ENCODE measurements at places on chromosomes 12 and 14. TPM values are rescaled to one million over a fixed set of nuclear protein-coding genes. Genes with fewer than 3 reads are reported as not detected.

DNA sequence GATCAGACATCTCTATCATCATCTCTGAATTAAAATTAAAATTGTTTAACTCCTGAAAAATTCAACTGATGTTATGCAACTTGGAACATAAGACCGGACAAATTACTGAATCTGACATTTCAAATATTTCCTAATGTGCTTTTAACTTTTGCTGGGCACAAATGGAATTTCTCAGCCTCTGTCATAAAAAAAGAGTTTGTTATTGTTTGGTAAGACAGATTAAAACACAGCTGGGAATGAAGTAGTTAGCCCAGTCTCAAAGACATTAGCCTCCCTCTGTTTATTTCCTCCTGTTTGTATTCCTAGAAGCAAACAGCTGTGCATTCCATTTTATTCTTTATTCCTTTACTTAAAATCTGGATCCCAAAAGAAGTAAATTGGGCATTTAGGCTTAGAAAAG is 29.4 kb downstream of the PLEKHA5 start:
- no peak overlapping the region for H3K4me3 ChIP-seq
- DNase-seq: no peak
- no peaks in the 10 kb centered on the region for H3K27me3 ChIP-seq
- H3K27ac ChIP-seq: no peak overlapping the region
- H3K36me3 ChIP-seq: no peaks in the 10 kb centered on the region
- no peaks in the 10 kb centered on the region for H3K4me1 ChIP-seq

- no peak overlapping the region for H3K27ac ChIP-seq
- no peaks in the 10 kb centered on the region for H3K27me3 ChIP-seq
- H3K4me1 ChIP-seq: no peaks in the 10 kb centered on the region
- no peak overlapping the region for H3K4me3 ChIP-seq
- peaks cover 3% of the 10 kb centered on the region for H3K36me3 ChIP-seq
- DNase-seq: no peak
Observed at GRCh38 chr12:44000309-44000952, 164.6 kb downstream of the TMEM117 start.

The ZNF891 gene
- 8.1 TPM for total RNA-seq

- H3K4me1 ChIP-seq: peaks cover 37% of the 10 kb centered on the region
- H3K27ac ChIP-seq: no peak overlapping the region
- no peak for DNase-seq
- H3K36me3 ChIP-seq: no peaks in the 10 kb centered on the region
- peaks cover 20% of the 10 kb centered on the region for H3K27me3 ChIP-seq
Observed at GRCh38 chr14:95660651-95661515, 25.3 kb upstream of the TCL1B start.

The LARP4 gene
- total RNA-seq: 44.1 TPM

GRCh38 chr12:31895449-31896150 is 63.6 kb upstream of the RESF1 start:
- DNase-seq: no peak
- H3K27me3 ChIP-seq: no peaks in the 10 kb centered on the region
- peaks cover 82% of the 10 kb centered on the region for H3K4me1 ChIP-seq
- peak overlapping the region; percentile 97 for H3K27ac ChIP-seq
- H3K36me3 ChIP-seq: peaks cover 3% of the 10 kb centered on the region

DNA sequence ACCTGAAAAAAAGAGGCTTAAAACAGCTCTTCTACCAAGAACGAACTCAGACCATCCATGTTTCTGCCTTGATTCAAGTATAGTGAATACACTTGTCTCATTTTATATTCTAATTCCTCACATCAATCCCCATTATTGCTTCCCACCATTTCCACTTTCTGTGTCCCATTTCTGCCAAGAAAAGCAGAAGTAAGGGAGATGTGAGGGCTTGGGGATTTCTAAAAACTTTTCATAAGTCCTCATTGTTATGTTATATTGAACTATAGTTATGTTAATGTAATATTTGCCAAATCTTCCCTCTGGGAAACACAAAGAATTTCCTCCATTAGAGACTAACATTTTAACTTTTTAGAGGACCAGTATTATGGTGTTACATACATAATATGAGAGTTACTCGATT is 48.2 kb upstream of the PSMA6 start:
- H3K27me3 ChIP-seq: no peaks in the 10 kb centered on the region
- no peak for DNase-seq
